ENCODE measurements at places on chromosomes 2 and 18.
A peak's percentile ranks its signal among the peaks of the same experiment; 100 is the strongest.

GRCh38 chr2:168607992-168608391 is 151.9 kb downstream of the CERS6 start:
- no peak for DNase-seq

- no peak for DNase-seq
Observed at GRCh38 chr2:97870396-97870843, 125.3 kb downstream of the TMEM131 start.

DNA sequence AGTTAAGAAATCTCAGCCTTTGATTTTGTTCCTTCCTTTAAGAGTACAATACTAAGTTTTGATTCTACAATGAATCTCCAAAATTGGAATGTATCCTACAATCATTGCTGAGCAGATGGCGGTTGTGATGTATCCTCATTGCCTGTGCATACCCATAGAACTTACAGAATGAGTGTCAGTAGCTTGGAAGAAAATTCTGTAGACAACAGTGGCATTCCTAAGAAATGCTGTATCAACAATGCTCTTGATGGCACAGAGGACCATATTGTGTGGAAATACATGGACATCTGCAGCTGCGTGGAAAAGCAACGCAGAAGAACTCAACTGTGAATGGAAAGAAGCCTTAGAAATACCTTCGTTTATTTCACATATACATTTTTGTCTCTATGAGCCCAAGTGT is 30.2 kb downstream of the GAREM1 start:
- DNase-seq: no peak

GRCh38 chr18:4441098-4441497 is 14.0 kb downstream of the DLGAP1 start:
- DNase-seq: no peak

- no peak for DNase-seq
Observed at GRCh38 chr2:94997981-94998930, 27.3 kb upstream of the MAL start.

DNA sequence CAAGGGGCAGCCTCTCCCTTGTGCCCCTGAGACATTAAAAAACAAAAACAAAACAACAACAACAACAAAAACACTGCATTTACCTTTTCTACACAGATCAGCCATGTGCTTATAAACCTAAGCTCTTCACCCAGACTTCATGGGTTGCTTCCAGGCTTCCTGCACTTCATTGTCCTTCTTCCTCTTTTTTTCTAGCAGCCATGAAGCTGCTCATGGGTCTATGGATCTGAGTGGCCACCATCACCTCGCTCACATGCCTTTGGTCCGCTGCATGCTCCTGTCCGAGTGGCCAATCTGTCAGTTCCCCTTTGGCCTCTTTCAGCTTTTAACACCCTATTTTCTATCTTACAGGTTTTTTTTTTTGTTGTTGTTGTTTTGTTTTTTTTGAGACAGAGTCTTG is 9.0 kb upstream of the TET3 start:
- no peak for DNase-seq

DNA sequence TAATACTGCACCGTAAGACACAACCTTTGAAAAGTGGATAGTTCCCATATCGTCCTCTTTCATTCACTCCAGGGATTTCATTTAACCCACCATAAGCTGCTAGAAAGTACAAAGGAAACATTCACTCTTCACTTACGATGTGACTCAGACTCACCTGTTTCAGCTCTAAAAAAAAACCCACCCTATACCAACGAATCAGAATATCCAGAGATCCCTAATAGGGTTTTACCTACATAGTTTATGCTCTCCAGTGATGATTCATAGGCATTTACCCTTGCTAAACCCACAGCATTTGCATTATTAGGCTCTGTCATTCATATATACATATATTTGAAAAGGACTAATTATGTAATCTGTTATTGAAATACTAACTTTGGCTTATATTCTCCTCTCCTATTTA is 60.2 kb downstream of the PRPF40A start:
- peak; percentile 32 for DNase-seq

DNA sequence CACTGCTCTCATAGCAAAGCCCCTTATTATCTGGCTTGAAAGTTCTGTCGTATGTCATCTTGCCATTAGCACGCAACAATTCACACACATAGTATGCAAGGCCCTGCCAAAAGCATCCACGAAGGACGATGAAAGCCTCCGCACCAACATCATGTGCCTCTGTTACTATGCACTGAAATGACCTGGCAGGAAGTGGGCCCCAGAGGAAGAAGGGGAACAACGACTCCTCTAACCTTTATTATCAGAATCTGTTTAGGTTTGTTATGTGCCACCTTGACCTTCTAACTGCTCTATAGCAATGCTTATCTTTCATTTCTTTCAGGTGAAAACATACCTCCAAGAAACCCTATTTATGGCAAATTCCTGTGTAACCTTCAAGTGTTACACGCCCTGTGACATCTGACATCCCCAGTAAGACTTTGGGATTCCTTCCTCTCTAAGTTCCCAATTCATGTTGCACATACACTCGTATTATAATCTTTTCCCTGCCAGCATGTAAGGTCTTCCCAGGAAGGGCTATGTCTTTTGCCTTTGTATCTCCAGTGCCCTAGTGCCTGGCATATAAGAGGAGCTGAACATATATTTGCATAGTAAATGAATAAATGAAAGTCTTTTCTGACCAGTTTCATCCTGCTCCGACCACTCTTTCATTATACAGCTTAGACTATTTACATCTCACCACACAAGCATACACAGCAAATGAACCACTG is 7.0 kb upstream of the NDUFV2 start:
- DNase-seq: no peak

DNA sequence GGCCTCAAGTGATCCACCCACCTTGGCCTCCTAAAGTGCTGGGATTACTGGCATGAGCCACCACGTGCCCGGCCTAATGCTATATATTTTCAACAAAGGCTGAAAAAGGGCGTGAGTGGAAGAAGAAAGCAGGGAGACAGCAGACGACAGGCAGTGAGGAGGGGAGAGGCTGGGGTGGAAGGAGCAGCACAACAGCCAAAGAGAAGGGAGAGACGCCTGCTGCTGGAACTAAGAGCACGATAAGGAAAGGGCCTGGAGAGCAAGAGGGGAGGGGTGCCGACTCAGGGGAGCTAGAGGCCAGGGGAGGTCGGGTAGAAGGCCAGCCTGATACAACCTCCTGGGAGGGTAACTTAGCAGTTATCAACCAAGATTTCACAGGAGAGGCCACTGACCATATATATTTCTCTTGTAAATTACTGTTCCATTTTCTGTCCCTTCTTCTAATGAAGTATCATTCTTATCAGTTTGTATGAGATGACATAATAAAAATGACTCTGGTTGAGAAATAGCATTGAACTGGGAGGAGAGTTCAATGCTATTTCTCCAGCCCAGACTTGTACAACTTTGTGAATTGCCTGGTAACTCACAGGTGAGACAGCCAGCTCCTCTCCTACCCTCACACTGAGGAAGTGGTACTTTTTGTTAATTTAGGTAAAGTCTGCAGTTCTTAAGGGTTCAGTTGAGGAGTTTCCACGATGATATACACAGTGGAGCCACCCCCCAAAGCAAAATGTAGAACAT is 5.8 kb upstream of the RNU4ATAC start:
- DNase-seq: no peak

GRCh38 chr2:84799772-84800171 is 81.1 kb downstream of the TRABD2A start:
- DNase-seq: no peak

DNA sequence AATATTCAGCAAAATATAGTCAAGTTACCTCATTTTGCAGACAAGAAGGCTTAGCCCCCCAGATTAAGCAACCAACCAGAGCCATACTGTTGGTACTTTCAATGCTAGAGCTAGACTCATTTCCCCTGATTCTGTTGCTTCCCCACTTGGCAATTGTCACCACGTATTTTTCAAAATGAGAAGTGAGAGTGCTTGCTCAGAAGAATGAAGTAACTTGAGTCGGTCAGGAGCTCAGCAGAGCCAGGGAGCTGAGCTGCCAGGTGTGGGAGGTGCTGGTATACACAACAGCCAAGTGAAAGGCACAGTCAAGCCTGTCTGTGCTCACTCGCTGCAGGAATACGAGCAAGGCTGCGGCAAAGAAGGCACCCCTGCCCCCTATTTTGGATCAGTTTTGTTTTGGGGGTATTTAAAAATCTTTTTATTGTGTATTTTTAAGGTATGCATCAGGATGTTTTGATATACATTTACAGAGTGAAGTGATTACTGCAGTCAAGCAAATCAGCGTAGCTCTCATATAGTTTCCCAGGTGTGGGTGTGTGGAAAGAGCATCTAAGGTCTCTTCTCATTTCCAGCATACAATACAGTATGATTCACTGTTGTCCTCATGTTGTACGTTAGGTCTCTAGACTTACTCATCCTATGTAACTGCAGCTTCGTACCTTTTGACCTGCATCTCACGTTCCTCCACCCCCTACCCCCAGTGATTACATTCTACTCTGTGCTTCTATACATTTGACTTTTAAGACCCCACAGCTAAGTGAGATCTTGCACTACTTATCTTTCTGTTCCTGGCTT is 62.4 kb downstream of the MRPS9 start:
- DNase-seq: no peak

DNA sequence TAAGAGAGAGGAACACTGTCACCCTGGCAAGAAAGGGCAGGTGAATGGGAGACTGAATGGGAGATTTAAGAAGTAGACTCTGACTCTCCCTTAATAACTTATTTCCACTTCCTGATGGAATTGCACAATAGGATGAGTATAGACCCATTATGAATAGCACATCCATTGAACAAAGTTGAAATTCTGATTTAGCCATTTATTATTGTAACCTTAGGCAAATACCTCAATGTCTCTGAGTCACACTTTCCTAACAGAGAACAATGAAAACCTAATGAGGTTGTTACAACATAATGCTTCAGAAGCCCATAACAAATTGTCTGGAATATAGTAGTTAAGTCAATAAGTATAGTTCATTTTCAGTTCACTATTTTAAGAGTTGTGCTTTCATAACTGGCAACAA is 78.9 kb downstream of the NRXN1 start:
- DNase-seq: peak; percentile 61

DNA sequence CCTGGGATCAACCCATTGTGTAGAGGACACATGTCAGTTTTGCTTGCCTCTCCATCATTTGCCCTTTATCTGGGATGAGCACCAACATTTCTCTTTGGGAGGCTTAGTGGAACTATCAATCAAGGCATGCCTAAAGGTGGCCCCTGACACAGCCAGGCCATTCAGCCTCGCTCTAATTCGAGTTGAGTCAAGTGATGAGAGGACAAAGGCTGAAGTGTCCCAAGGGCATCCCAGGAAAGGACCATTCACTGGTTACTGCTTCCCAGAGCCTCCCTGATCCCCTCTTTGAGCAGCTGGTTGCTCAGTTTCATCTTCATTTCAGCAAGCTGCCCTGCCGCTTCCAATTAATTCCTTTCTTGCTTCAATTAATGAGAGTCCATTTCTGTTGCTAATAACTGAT is 63.5 kb downstream of the DNER start:
- no peak for DNase-seq
